ENCODE measurements at places on chromosomes 1 and 21.

GRCh38 chr1:183472488-183473216, at the start of gene SMG7:
Gene SMG7 (plus strand): TSS chr1:183472499. CDS start chr1:183472621, 122 bp downstream.
- DNase-seq: peak; percentile 13

- no peak for DNase-seq
Measured at GRCh38 chr1:24927988-24928688, 1.9 kb downstream of the RUNX3 start.

GRCh38 chr1:81144240-81144825, 656.4 kb upstream of the ADGRL2 start:
- no peak for DNase-seq

DNA sequence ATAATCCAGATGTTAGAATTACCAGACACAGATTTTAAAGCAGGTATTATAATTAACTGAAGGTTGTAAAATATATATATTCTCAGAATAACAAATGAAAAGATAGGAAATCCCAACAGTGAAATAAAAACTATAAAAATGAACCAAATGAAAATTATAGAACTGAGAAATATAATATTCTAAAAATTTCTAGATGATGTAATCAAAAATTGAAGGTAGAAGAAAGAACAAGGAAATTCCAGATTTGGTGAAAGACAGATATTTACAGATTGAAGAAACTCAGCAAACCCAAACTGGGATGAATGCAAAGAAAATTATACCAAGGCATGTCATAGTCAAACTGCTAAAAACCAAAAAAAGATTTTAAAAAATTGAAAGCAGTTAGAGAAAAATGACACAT, 729.4 kb downstream of the MATN1 start:
- DNase-seq: no peak

DNA sequence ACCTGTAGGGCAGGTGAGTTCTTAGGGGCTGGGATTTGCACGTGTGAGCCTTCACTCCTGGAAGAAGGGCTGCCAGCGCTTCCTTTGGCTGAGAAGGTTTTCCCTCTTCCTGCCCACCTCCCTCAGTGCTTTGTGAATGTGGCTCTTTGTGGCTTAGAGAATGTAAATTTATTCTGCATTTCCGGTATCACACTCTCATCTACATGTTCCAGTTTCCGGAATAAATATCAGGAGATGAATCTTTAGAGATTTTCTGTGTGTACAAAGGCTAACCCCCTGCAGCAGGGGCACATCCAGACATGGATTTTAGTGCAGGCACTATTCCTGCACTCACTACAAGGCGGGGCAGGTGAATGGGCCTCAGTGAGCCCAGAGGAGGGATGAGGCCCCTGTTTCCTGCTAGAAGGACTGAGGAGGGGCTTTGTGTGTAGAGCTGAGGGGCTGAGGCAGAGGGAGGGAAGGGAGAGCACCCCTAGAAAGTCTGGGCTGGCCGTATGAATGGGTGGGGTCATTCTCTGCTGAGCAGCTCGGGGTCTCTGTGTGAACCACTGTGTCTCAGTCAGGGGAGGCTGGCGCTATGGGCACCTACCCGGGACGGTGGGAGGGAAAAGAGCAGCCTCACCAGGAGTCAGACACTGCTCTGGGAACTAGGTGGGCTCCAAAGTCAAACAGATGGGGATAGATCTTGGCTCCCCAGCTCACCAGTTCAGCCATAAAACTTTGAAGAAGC, 207.5 kb downstream of the MATN1 start:
- no peak for DNase-seq

DNA sequence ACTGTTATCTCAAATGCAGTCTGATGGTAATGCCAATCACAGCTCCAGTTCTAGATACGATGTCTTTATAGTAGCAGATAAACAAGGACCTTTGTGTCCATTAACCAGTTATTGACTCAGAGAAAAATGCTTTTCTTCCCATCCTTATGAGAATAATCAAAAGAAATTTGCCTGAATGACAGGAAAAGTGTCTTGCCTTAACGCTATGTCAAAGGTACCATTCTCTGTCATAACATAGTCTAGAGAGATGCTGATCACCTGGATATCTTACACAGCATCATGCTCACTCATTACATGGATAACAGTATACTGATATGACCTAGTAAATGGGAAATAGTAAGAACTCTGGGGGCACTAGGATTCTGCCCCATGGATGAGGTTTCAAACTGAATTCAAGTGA, 151.7 kb upstream of the NEGR1 start:
- no peak for DNase-seq

DNA sequence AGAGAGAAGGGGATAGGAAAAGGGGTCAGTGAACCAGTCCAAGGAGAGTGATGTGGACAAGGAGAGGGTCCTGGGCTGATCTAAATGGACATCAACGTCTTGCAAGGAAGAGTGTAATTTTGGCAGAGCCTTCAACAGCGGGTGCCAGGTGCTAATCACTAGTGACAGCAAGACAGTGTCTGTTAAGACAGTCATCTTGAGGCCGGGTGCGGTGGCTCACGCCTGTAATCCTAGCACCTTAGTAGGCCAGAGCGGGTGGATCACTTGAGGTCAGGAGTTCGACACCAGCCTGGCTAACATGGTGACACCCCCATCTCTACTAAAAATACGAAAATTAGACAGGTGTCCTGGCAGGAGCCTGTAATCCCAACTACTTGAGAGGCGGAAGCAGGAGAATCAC, 12.2 kb upstream of the PADI6 start:
- no peak for DNase-seq

Measured in GM12891 (cell line).